ENCODE measurements at places on chromosomes 2 and 18. TPM values are rescaled to one million over a fixed set of nuclear protein-coding genes. Genes with fewer than 3 reads are reported as not detected.

The EIF4E2 gene
- polyA plus RNA-seq = 101 TPM

DNA sequence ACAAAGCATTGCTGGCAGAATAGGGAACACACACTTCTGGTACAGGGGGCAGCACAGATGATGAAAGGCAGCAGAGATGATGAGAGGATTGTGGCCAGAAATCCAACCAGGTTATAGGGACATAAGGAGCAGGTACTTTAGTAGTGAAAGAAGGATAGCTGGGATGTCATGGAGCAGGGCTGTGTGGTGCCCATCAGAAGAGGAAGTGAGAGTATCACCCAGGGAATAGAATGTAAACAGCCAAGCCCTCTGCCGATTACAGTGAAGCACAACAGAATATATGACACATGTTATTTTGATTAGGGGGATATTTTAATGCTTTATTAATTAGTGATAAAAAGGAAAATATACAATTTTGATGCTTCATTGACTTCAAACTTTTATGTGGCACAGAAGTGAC, 883.4 kb upstream of the CDH2 start:
- DNase-seq = no peak

- no peak for DNase-seq
Measured at GRCh38 chr2:96550787-96551604, 14.4 kb downstream of the ARID5A start.

GRCh38 chr18:48230467-48231113, 178.6 kb downstream of the ZBTB7C start:
- peak; percentile 15 for DNase-seq

GRCh38 chr2:240525802-240526201, 32.0 kb downstream of the ANKMY1 start:
- no peak for DNase-seq
